ENCODE measurements at places on chromosomes 4 and X. TPM values are rescaled to one million over a fixed set of nuclear protein-coding genes. Genes with fewer than 3 reads are reported as not detected.

Gene CYTL1
- total RNA-seq, result 41.8 TPM

GRCh38 chr4:1632109-1633104, 51.7 kb downstream of the FAM53A start:
- DNase-seq, result no peak

Gene ARSJ
- total RNA-seq, result 15.4 TPM

GRCh38 chr4:97646997-97647396, 496.3 kb downstream of the STPG2 start:
- DNase-seq, result no peak

DNA sequence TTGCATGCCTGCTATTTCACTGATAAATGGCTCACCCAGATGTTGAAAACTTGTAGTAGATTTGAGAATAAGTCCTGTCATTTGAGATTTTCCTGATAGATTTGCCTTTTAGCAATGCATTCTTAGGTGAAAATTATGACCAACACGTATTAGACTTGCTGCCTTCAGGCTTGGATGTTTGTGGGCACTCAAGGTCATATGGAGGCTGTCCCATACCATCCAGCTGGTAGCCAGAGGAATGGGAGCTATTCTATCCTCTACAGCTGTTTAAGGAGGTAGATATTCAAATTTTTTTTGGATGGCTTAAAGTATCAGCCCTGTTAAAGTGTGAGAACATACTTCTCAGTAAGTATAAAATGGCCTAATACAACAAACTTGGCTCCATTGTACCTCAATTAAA, 34.7 kb downstream of the RTL3 start:
- no peak for DNase-seq

- no peak for DNase-seq
Measured at GRCh38 chrX:67610282-67610681, 66.5 kb downstream of the AR start.

DNA sequence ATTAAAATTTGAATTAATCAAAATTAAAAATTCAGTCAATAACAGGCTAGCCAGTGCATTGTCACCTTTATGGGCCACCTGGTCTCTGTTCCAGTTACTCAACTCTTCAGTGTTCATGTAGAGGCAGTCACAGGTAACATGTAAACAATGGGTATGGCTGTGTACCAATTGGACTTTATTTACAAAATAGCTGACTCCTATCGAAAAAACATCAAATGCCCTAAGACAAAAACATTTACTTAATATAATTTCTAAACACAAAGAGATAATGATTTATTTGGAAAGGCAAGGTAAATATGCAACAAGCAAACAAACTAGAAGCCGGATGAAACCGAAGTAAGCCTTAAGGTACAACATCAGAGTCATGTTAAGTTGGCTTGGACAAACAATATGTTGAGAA, 8.8 kb downstream of the TMEM150C start:
- no peak for DNase-seq

DNA sequence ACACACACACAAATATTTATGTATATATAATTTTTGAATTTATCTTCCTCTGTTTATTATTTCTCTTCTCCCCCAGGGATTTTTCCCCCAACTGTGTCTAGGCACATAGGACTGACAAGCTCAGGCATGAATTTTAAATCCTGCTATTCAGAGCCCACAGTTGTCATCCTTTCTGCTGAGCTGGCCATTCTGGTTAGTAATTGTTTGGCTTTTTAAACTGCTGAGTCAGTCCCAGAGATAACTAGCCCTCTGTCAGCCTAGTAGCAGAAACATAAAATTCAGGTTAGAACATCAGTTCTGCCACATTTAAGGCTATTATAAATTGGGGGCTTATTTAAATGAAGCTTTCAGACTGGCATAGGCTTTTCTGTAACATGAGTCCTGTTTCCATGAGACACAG, 151.7 kb upstream of the MAOA start:
- no peak for DNase-seq

Gene MXRA5
- total RNA-seq, result not detected

Gene ALAS2
- total RNA-seq, result not detected

Gene USP51
- 0.39 TPM for total RNA-seq

DNA sequence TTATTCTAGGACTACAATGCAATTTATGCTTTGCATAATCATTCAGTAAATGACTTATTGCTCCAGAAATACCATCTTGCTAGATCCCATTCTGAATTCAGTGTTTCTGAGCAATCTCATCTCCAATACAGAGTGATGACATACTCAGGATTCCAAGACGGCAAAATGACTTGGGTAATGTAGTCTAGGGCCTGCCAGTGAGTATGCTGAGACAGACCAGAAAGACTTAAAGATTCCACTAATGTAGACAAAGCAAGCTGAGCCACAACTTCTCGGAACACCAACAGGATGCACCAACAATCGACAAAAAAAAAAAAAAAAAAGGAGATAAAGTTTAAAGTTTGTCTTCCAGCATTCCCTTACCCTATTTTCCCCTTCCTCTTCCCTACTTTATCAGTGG, 919 bp upstream of the SEC24B start:
- DNase-seq, result peak; percentile 40

DNA sequence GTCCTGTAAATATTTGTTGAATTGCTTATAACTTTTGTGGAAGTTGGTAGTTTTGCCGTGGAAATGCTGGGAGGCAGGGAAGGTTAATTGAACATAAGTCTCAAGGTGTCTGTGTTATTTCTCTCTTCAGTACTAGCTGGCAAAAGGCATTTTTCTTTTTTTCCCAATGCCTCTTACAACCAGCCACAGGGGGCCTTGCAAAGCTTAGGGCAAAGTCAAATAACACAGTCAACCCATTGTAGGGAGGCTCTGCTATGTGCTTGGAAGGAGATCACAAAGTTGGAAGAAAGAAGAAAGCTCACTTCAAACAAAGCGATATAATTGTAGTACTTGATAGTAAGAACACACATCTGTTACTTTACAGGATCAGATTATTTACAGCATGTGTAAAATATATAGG, 802.6 kb downstream of the PDHA2 start:
- DNase-seq, result no peak

Gene IL13RA2
- total RNA-seq, result 1.0 TPM

Gene HSFX1
- 0.26 TPM for total RNA-seq

- DNase-seq, result no peak
Measured at GRCh38 chr4:52915730-52916300, 53.7 kb downstream of the RASL11B start.

DNA sequence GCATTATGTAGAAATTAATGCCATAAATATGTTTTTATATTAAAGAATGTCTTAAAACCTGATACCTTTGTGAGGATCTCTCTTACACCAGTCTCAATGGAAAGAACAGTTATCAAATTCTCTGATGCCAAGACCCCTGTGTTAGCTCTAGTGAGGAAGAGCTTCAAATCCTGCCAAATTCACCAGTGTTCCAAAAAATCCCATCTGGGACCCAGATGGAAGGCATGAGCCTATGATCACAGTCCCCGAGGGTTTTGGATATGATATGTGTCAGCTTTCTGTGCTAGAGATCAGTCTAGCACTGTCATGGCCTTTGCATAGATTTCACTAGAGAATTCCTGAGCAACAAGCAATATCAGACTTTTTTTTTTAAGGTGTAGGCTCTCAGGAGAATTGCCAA, 412.1 kb downstream of the UBE2NL start:
- no peak for DNase-seq

Gene PSAPL1
- total RNA-seq, result not detected

- DNase-seq, result no peak
Measured at GRCh38 chr4:79492148-79492547, 84.1 kb upstream of the GK2 start.
